Germinal center (tissue), 1 donor: ENCODE measurements at places on chromosomes 12 and 14.
A peak's percentile ranks its signal among the peaks of the same experiment; 100 is the strongest.

- DNase-seq: peak; percentile 10
Measured at GRCh38 chr14:93331728-93332396, 974 bp downstream of the BTBD7 start.

DNA sequence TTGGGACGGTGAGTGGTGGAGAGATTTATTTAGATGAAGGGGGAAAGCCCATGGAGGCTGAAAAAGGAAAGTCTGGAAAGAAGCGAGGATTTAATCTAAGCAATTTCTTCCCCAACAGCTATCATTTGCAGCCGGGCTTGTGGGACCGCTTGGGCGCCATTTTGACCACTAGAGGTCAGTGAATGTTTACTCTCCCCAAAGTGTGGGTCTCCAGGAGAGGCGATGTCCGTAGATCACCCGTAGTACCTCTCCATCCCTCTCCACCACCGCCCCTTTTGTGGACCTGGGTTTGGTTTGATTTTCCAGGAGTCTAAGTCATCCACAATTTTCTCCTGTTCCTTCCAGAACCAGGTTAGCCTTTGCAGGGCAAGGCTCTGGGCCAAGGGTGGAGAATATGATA is 91.2 kb upstream of the PARP11 start:
- DNase-seq: no peak

DNA sequence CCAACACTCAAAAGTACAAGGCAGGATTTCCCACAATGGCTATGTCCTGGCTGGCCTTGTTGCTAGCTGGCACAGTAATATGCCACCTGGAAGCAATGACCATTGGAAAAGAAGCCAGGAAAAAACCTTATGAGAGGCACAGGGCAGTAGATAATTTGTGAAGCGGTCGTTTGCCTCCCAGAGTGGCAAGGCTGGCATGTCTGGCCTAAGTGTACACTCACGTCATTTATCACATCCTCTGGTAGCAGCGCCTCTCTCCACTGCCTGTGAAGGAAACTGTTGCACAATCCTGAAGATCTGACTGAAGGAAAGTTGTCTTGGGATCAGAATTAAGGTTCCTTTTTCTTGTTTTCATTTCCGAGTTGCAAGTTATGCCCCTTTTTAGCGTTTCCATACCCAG is 408.5 kb downstream of the ZFP36L1 start:
- DNase-seq: no peak

DNA sequence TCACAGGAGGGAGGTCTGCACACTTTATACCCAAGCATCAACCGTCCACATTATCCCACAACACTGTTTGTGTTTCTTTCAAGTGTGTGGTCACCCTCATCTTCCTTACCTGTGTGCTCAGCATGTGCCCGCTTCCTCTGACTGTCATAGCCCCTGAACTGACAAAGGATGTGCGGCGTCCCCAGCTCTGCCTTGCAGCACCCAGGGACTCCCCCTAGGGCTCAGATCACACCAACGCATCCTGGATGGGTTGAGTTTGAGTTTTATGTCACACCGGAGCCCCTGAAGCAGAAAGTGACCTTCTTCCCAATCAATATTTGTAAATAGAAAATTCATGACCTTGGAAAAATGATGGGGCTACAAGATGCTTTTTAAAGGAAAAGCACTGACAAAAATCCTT is 770.7 kb upstream of the TMEM132C start:
- DNase-seq: no peak

DNA sequence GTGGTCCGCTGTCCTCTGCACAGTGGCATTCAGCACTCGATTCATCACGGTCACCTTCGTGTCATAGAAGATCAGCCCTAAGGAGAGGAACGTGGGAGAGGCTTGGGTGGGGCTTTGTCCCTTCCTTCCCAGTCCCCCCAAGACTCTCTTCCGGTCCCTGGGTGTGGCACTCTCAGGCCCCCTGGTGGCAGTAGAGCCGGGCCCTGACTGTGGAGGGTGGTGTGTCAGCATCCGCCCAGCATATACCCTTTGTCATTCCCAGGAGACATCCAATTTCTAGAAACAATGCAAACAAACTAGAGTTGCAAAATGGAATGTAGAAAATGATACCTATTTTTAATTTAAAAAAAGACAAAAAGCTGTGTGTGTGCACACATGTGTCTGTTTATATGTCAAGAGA is 45.0 kb downstream of the TRAFD1 start:
- DNase-seq: peak; percentile 50

GRCh38 chr14:73403181-73403752 is 55.1 kb downstream of the NUMB start:
- DNase-seq: no peak

- DNase-seq: no peak
Measured at GRCh38 chr12:132395908-132396305, 66.5 kb upstream of the GALNT9 start.

- DNase-seq: no peak
Measured at GRCh38 chr14:100790502-100791347, 35.2 kb upstream of the MEG3 start.

DNA sequence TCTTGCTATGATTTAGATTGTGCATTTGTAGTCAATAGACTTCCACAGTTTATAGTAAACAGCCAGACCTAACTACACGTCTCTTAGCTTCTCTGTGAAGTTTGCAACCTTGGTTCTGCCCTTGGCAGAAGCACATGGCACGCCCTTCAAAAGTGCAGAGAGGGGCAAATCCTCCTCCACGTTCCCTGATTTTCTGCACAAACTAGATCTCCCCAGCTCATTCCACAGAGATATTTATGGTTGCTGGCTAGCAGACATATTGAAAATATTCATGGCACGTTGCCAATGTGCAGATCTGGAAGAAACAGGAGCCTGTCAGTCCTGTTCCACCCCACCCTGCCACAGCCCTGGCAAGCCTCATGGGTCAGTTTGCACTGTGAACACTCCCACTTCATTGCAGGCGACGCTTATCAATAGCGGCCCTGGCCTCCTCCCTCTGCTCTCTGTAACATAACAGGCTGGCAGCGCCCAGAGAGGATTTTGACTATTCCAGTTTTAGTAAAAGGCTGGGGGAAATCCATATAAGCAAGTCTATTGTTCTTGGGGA is 6.5 kb upstream of the LGALS3 start:
- no peak for DNase-seq

DNA sequence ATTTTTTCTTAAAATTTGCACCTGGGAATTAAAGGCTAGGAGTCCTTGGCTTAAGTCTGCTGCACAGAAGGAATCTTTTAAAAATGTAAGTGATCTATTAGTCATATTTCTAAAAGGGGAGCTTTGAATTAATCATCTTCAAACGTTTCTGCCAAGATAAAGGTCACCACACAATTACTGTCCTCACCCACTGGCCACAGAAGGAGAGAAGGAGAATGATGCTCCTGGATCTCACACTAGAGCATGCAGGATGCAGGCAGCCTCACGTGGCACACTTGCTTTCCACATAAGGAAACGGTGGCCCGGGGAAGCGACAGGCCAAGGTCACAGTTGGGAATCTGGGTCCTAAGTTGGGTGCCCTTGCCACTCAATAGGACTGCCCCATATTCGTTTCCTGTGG is 16.9 kb downstream of the PLEKHG7 start:
- DNase-seq: no peak

GRCh38 chr12:9404469-9405260 is 196.5 kb upstream of the PZP start:
- DNase-seq: no peak

GRCh38 chr12:96236221-96236822 is 42.1 kb downstream of the ELK3 start:
- no peak for DNase-seq

DNA sequence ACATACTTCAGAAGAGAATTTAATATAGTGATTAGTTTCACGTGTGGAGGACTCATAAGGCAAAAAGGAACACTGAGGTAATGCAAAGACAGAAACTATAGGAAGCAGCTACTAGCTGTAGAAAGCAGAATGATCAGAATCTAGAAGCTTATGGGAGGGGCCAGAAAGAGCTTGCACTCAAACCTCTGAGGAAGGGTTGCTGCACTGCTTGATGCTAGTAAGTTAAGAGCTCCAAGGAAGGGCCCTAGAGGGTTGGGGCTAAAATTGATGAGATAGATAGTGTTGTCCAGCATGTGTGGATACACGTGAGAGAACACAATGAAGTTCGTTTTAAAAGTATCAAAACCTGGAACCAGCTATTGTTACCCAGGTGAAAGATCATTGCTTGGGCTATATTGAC is 311.1 kb downstream of the SLC6A15 start:
- DNase-seq: no peak

DNA sequence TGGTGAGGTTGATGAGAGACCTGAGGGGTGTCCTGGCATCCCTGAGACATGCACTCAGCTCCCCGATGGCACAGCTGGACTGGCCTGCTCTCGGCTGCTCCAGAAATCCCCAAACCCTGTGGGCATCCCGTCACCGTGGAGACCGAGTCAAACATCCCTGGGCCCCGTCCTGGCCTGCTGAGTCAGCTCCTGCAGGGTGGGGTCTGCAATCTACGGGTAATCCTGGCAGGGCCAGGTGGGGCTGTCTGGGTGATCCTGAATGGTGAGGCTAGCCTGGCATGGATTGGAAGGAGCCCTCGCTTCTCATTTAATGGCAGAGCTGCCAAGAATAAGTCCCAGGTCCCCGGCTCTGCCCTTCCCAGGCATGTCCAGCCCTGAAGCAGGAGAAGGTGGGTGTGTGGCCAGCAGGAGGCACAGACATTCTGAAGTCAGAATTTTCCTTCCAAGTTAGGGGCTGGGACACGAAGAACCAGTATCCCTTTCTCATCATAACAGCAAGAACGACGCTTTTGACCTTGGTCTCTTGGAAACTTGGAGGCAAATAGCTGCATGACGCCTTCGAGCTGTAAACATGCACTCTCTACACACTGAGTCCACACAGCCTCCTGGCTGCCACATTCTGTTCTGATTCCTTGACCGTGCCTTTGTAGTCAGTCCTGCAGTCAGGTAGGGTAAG is 17.7 kb upstream of the SERPINA4 start:
- DNase-seq: no peak

DNA sequence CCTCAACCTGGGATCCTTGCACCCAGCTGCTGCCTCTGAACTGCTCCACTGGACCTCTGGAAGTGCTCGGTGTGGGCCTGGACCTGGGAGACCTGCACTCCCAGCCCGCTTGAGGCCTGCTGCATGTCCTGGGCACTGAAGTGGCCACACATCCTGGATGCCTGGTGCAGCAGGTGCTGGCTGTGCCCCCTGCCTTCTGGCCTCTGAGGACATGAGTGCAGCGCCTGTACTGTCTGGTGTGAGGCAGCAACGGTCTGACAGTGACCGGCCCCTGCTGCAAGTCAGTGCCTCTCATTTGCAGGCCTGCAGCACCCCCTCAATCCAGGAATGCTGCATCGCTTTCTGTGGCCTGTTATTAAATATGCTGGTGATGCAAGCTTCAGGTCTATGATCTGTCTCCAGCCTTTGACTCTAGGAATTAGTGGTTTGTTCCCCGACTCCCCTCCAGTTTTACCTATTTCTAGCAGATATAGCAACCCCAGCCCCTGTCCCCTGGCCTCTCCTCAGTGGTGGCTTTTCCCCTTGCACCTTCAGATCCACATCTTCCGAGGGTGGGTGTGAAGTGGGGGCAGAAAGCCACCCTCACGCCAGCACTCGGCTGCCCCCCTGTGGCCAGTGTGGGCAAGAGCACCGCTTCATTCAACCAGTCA is 3.6 kb downstream of the SMIM41 start:
- DNase-seq: peak; percentile 86

DNA sequence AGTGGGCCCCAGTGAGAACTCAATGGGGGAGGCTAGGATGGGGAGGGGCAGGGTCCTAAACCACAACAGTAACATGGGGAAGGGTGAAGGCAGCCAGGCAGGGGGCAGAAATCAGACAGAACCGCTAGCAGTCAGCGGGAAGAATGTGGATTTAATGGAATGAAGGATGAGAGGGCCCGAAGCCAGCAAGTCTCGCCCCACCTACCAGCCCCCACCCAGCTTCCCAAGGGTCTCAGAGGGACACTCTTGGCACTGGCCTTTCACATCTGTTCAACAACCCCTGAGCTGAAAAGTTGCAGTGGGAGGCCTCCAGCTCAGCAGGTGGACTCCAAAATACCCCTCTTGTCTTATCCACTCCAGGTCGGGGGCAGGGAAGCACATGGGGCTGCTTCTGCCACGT is 6.5 kb upstream of the SLC6A12 start:
- no peak for DNase-seq

- DNase-seq: no peak
Measured at GRCh38 chr12:90959032-90959431, 4.1 kb upstream of the CCER1 start.

GRCh38 chr14:37594238-37594970 is 645 bp downstream of the FOXA1 start:
- peak; percentile 37 for DNase-seq

GRCh38 chr14:74705613-74706500 is 7.0 kb downstream of the AREL1 start:
- no peak for DNase-seq

DNA sequence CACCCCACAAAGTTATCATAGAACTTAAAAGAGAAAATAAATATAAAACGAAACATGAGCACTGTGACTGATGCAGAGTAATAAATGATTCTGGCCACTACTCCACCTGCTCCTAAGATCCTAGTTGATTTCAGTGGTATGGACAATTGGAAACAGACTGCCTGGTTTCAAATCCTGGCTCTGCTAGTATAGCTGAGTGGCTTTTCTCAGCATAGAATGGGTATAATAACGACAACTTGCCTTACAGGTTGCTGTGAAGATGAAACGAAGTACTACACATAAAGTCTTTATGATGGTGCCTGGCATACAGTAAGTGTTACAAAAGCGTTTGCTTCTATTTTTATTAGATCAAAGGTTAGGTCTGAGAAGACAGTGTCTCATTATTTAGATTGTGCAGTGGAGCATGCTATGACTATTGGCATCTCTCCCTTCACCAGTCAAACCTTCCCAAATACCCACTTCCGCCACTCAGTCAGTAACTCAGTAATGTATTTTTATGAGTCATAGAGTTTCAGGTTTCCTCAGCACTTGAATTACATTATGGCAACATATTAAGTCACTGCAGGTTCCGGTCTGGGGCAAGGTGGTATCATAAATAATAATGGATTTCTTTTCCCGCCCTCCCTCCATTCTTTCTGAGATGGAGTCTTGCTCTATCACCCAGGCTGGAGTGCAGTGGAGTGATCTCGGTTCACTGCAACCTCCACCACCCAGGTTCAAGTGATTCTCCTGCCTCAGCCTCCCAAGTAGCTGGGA is 29.7 kb upstream of the NR2C1 start:
- DNase-seq: no peak

GRCh38 chr12:85405781-85406522 is 125.9 kb downstream of the ALX1 start:
- DNase-seq: no peak

DNA sequence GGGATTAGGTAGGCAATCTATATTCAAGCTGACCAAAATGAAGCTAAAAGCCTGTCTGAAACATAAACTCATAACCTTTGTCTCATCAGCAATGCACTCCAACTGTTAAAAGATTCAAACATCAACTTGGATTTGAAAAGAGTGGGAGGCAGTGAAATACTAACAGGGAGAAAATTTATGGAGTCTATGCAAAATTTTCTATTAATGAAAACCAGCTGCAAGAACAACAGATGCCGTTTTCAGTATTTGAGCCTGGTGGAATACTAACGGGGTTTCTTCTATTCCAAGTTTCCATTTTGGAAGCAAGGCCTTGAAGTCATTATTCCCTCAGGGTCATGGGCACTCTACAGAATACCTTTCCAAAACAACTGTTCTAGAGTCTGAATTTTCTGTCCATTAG is 88.3 kb downstream of the LRP6 start:
- DNase-seq: no peak
